Muscle of arm (tissue), 14 donors: ENCODE measurements at places on chromosomes 2 and 18.

DNA sequence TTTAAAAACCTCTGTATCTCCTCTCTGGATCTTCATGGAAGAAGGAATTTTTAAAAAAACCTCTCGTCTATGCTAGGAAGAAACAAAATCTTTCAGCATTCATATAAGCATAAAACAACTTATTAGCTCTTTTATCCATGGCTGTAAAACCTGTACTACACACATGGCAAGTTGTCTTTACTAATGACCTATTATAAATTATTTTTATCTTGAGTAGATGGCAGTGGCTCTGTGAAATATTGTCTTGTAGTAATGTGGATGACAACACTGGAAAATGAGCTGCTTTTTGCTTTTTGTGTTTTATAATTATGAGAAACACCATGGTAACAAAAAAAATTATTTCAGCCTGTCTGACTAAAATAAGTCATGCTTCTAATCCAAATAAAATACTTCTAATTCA, 18.9 kb downstream of the PHLPP1 start:
- DNase-seq, result no peak

DNA sequence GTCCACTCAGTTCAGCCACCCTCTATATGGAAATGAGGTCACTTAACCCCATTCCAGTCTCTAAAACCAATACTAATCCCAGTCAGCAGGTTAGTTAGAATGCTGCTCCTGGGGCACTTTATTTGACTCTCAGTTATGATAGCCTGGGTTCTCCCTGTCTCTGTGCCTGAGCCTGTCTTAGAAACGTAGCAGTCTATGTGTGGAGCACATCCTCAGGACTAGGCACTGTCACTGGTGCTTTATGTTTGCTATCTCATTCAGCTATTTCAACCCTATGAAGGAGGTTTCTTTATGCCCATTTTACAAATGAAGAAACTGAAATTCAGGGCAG, 152.5 kb upstream of the PKDCC start:
- no peak for DNase-seq

- no peak for DNase-seq
Measured at GRCh38 chr2:20781656-20782265, 41.1 kb downstream of the LDAH start.

GRCh38 chr2:74714691-74715080, 60.6 kb downstream of the SEMA4F start:
- DNase-seq, result no peak

DNA sequence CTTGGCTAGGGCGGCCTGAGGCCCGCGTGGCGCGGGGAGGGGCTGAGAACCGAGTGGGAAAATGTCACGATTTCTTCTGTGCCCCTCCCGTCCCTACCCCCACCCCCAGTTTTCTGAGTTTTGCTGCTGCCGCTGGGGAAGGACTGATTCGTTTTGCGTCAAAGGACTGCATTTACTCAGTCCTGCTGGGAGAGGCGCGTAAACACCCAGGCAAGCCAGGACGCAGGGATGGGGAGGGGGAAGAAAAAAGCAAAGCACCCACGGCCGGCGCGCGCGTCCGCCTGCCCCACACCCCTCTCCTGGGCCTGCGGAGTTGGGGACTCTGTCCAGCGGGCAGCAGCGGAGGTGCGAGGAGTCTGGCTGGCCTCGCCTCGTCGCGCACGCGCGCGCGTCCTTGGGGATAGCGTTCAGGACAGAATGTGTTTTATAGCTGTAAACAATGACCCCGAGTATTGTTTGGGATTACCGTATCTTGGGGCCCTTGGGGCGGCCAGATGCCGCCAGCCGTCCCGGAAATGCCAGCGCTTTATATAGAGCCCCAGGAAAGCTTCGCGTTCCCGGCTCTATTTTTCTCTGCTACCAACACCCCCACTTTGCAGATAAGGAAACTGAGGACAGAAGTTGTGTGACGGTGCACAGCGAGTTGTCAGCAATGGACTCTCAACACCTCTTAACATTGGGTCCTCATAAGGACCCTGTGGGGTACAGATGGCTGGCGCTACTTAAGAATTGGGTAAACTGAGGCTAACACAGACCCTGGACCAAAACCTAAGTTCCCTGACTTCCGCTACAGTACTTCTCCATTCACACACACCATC, 1.7 kb upstream of the FOSL2 start:
- DNase-seq, result peak; percentile 84

GRCh38 chr2:186399082-186399644, 86.9 kb upstream of the ZC3H15 start:
- no peak for DNase-seq

GRCh38 chr2:148926981-148927401, 52.0 kb downstream of the KIF5C start:
- no peak for DNase-seq

- DNase-seq, result no peak
Measured at GRCh38 chr2:218988164-218988563, 3.2 kb upstream of the FEV start.

GRCh38 chr2:186641807-186642321, 52.0 kb upstream of the FAM171B start:
- peak; percentile 46 for DNase-seq

- no peak for DNase-seq
Measured at GRCh38 chr18:31634331-31634713, 42.6 kb downstream of the TTR start.

DNA sequence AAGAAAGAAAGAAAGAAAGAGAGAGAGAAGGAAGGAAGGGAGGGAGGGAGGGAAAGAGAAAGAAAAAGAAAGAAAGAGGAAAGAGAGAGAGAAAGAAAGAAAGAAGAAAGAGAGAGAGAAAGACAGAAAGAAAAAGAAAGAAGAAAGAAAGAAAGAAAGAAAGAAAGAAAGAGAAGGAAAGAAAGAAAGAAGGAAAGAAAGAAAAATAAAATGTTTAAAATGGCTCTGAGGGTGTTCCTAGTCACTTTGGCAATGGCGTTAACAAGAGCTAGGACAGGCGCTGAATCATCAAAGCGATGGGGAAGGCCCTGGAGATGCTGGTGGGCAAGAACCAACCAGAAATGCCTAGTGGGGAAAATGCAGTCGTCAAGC, 77.8 kb upstream of the GPC1 start:
- DNase-seq, result no peak

GRCh38 chr2:224909885-224910573, 132.2 kb downstream of the DOCK10 start:
- peak; percentile 69 for DNase-seq

GRCh38 chr18:62354151-62354550, 29.0 kb downstream of the TNFRSF11A start:
- DNase-seq, result no peak

DNA sequence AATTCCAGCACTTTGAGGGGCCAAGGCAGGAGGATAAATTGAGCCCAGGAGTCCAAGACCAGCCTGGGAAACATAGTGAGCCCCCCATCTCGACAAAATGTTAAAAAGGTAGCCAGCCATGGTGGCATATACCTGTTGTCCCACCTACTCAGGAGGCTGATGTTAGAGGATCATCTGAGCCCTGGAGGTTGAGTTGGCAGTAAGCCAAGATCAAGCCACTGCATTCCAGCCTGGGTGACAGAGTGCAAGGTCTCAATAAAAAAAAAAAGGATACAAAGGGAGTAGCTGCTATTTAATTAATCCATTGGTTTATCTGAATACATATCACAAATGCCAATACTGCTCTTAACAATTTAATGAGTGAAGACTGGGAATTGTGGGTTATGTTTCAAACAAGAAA, 327.8 kb downstream of the CPS1 start:
- DNase-seq, result no peak

DNA sequence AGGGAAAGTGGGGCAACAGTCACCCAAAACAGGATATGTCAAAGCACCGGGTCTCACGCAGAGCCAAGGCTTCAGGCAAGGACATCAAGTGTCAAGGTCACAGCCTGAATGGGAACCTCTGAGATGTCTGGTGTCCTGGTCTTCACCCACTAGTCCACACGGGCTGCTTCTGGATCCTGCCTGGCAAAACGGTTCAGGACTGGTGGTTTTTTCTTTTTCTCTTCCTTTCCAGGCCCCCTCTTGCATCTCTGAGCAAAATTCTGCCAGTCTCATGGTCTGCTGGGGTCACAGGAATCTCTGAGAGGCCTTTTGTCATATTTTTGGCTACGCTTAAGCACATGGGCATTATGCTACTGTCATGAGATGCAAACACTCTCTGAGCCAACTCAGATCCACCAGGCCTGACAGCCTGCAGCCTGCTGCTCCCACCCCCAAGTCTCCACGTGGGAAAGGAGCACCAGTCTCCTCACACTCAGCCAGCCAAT, 518.2 kb upstream of the ZEB2 start:
- no peak for DNase-seq

DNA sequence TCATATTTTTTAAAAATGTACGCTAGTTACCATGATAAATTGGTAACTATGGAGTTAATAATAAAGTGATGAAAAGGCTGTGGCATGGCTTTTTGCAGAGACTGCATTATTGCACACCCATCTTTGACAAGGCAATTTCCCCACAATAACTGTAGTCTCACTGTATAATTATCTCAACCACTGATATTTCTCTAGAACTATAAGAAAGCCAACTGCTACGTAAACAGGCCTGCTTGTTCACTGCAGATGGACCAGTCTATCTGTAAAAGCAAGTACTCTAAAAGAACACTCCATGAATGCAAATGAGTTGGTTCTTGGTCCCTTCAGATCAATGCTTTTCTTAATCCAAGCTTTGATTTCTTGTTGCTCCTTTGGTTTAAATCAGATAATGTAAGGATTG, 218.7 kb downstream of the RBM43 start:
- no peak for DNase-seq

DNA sequence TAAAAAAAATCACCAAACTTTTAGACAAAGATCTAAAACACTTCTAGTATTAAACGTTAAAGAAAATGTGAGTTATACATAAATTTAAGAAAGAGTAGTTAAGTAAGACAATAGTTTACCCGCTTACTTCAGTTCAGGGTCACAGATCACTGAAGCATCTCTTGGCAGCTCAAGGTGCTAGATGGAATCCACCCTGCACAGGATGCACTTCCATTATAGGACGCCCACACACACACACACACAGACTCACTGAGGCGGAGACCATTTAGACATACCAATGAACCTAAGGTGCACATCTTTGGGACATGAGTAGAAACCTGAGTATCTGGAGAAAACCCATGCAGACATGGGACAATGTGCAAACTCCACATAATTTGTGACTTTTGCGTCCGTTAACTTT, 630.6 kb upstream of the ZNF804A start:
- DNase-seq, result no peak

DNA sequence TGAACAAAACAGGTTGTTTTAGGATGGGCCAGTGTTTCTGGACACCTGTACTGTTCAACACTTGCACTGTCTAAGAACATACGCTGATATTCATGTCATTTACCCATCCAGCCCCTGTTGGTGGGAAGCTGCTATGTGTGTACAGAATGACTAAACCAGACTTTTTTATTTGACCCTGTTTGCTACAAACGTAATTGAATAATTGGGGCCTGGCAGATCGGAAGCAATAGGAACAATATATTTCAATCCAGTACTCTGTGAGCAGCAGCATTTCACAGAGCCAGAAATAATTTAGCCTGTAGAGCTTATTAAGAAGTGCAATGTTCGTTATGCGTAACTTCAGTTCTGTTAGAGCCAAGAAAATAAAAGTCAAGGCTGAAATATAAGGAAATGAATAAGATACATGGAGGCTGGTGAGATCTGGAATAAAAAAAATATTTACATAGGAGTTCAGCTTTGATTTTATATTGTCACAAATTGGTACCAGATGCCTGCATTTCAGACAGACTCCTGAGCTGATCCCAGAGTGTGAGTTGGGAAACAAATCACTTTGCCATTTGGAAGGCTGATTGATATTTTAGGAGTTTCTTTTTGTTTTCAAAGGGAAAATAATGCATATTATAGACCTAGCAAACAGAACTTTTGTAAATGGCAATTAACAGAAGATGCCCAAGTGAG, 19.7 kb downstream of the CABLES1 start:
- no peak for DNase-seq

- DNase-seq, result no peak
Measured at GRCh38 chr2:232522623-232523401, 2.6 kb downstream of the PRSS56 start.

- no peak for DNase-seq
Measured at GRCh38 chr2:232236200-232236599, 142.4 kb upstream of the ALPP start.

- no peak for DNase-seq
Measured at GRCh38 chr18:3095921-3096320, 83.0 kb upstream of the LPIN2 start.

DNA sequence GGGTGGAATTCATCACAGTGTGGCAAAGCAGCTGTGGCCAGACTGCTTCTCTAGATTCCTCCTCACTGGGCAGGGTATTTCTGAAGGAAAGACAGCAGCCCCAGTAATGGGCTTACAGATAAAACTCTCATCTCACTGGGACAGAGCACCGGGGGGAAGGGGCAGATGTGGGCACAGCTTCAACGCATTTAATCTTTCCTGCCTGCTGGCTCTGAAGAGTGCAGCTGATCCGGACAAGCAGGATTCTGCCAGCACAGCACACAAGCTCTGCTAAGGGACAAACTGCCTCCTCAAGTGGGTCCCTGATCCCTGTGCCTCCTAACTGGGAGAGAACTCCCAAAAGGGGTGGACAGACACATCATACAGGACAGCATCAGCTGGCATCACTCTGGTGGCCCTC, 779.9 kb upstream of the CNTNAP5 start:
- no peak for DNase-seq

- DNase-seq, result no peak
Measured at GRCh38 chr2:134208825-134209224, 45.0 kb upstream of the MGAT5 start.

GRCh38 chr2:48415836-48416515, 114.0 kb upstream of the STON1 start:
- DNase-seq, result no peak

DNA sequence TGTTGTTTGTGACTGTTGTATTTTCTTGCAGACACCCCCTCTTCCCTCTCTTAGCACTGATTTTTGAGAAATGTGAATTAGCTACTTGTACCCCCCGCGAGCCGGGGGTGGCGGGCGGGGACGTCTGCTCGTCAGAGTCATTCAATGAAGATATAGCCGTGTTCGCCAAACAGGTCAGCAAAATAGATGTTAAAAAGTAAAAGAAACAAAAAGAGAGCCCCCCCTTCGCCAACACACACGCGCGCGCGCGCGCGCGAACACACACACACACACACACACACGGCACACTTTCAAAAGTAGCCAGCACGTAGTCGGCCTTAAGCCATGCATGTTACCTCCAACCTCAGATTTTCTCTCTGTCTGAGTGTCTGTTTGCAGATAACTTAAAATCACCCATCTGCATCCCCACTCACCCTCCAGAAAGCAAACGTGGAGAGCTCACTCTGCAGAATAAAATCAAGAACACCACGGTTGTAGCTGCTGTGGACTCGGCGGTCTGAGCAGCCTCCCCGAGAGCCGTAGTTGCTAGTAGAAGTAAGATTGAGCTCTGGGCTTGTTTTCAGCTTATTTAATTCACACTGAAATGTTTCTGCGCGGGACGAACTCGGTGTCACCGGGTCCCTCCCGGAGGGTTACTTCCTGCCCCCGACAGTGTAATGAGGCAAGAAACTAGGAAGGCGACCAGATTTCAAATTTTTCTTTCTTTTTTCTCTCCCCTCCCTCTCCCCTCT, 5.1 kb downstream of the MEIS1 start:
- DNase-seq, result peak; percentile 71

DNA sequence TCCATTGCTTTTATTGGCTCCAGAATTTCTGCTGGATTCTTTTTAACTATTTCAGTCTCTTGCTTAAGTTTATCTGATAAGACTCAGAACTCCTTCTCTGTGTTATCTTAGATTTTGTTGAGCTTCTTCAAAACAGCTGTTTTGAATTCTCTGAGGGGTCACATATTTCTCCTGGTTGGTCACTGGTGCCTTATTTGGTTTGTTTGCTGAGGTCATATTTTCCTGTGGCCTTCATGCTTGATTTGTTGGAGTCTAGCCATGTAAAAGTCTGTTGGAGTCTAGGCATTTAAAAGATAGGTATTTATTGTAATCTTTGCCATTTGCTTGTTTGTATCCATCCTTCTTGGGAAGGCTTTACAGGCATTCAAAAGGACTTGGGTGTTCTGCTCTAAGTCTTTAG, 398.7 kb downstream of the DSEL start:
- no peak for DNase-seq
